ENCODE measurements at places on chromosomes 5 and 9.
A peak's percentile ranks its signal among the peaks of the same experiment; 100 is the strongest.

- DNase-seq = no peak
These were observed 15.0 kb upstream of the DAB2IP start for GRCh38 chr9:121636341-121636865.

DNA sequence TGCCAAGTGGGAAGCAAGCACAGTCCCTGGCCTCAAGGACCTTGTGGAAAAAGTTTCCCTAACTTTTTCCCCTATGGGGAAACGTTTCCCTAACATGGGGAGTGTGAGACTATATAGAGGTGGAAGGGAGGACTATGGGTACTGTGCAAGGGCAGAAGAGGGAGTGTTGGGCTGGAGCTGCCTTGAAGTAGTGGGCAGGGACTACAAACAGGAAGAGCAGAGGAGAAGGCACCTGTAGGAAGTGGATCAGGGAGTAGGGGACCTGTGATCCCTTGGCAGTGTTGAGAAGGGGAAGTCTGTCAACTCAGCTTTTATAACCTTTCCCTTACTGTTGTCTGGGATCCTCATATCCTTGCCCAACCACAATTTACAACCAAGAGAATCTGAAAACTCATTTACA is 1.4 kb downstream of the CMYA5 start:
- no peak for DNase-seq

DNA sequence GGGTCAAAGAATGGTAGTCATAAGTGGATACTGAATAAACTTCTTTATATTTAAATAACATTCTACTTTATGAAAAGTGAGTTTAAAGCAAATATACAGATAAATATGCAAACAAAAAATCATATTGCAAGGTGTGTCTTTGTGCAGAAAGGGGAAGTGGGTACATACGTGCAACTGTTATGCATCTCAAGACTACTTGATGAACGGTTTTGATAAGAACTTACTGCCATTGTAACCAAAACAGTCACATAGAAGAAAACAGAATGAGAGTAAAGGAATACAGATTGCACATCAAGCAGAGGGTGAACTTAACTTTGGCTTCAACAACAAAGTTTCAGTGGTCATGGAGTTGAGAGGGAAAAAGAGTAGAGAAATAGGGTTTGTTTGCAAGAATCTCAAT is 9.9 kb downstream of the CAMK4 start:
- no peak for DNase-seq

- DNase-seq = no peak
These were observed 6.8 kb upstream of the CCL21 start for GRCh38 chr9:34716711-34717110.

- no peak for DNase-seq
These were observed 255.7 kb downstream of the AOPEP start for GRCh38 chr9:94982211-94982610.

GRCh38 chr9:114737118-114737517 is 55.1 kb upstream of the TEX48 start:
- DNase-seq = no peak

- no peak for DNase-seq
These were observed 50.1 kb upstream of the HAND1 start for GRCh38 chr5:154528005-154528594.

GRCh38 chr9:119868694-119869093 is 499.5 kb upstream of the BRINP1 start:
- peak; percentile 82 for DNase-seq

DNA sequence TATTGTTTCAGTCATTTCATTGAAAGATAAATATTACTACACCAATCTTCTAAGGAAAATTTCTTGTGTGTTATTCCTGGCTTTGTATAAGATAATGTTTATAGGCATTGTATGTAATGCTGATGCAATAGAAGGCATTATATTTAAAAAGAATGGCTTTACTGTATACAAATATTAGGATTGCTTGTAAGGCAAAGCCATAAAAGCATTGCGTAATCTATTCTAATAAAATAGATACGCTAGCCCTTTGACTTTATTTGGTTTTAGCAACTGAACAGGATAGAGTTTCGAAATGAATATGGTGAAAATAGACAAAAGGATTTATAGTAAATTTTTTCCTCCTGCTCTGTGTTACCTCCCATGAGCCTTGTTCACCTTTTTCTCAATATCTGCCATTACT is 5.5 kb upstream of the LYSMD3 start:
- DNase-seq = no peak

DNA sequence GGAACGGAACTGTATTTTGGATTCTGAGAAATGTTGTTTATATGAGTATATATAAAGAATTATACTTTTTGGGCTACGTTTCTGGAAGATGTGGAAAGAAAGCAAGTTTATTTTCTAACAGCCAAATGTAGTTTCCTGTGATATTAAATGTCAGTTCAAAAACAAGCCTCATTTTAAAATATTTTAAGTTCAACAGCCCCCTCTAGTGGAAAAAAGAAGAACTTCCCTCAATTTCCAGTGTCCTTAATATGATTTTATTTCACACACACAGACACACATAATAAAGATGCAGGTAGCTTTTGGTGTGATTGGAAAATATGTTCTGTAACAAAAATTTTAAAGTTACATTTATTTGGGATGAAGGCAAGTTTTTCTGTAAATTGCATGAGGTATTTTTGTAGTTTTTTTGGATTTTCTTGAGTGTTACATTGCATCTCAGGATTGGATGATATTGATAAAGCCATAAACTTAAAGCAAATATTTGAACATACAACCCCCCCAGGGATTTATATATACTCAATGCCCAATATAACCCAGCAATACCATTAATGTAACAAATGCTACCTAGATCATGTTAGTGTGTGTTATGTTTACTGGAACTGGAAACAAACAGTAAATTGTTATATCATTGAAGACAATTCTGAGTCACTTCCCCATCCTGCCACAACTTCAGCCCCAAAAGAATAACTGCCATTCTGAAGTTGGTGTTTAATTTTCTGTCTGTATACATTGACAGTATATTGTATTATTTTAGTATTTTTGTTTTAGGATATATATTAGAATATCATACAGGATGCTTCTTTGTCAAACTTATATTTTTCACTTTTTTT is 54.0 kb downstream of the CCDC171 start:
- peak; percentile 70 for DNase-seq
